ENCODE measurements at places on chromosomes 13 and 19. TPM values are rescaled to one million over a fixed set of nuclear protein-coding genes. Genes with fewer than 3 reads are reported as not detected.

Gene PRX
- total RNA-seq, result 2.5 TPM

Gene FUT2
- total RNA-seq, result not detected

Gene TMPRSS9
- 0.16 TPM for total RNA-seq

Gene SLC25A42
- total RNA-seq, result 12.6 TPM

Gene SYCN
- total RNA-seq, result not detected

Gene GPR12
- 34.8 TPM for total RNA-seq

Gene ZNF440
- total RNA-seq, result 20.9 TPM

Gene TEX29
- total RNA-seq, result not detected

Gene PSG5
- total RNA-seq, result not detected

Gene PLIN5
- 2.0 TPM for total RNA-seq

Gene ANGPTL8
- total RNA-seq, result not detected

Gene KRTDAP
- total RNA-seq, result not detected

Gene GNG14
- not detected for total RNA-seq

Gene PHLDB3
- 2.8 TPM for total RNA-seq

Gene RDH8
- not detected for total RNA-seq

Gene C3
- total RNA-seq, result 12.3 TPM

Gene SPTBN4
- 27.5 TPM for total RNA-seq

Gene SUGP2
- total RNA-seq, result 102 TPM

Gene FREM2
- total RNA-seq, result 2.7 TPM

Gene TNFSF11
- total RNA-seq, result not detected

Gene METTL21C
- not detected for total RNA-seq
